ENCODE measurements at places on chromosomes 4 and X.

- H3K27me3 ChIP-seq: peaks cover 47% of the 10 kb centered on the region
- H3K36me3 ChIP-seq: no peaks in the 10 kb centered on the region
- H3K27ac ChIP-seq: no peak overlapping the region
- no peak overlapping the region for H3K4me3 ChIP-seq
- H3K4me1 ChIP-seq: no peaks in the 10 kb centered on the region
Observed at GRCh38 chr4:174207367-174207766, 76.1 kb downstream of the FBXO8 start.

- H3K27me3 ChIP-seq: no peaks in the 10 kb centered on the region
- H3K4me1 ChIP-seq: peaks cover 4% of the 10 kb centered on the region
- no peak for DNase-seq
- no peak overlapping the region for H3K4me3 ChIP-seq
Observed at GRCh38 chr4:52833941-52834525, 28.1 kb upstream of the RASL11B start.

- no peak for DNase-seq
- no peak overlapping the region for H3K27ac ChIP-seq
- no peak overlapping the region for H3K4me3 ChIP-seq
- H3K36me3 ChIP-seq: no peaks in the 10 kb centered on the region
- no peaks in the 10 kb centered on the region for H3K4me1 ChIP-seq
Observed at GRCh38 chrX:37918168-37918567, 70.8 kb upstream of the DYNLT3 start.

GRCh38 chrX:115584696-115585095 is 23.7 kb downstream of the PLS3 start:
- H3K4me1 ChIP-seq: no peaks in the 10 kb centered on the region
- H3K4me3 ChIP-seq: no peak overlapping the region
- peaks cover 58% of the 10 kb centered on the region for H3K27me3 ChIP-seq
- H3K27ac ChIP-seq: no peak overlapping the region

GRCh38 chr4:106195435-106195950 is 120.5 kb downstream of the TBCK start:
- H3K27me3 ChIP-seq: no peaks in the 10 kb centered on the region
- no peaks in the 10 kb centered on the region for H3K4me1 ChIP-seq
- no peak for DNase-seq

- no peak overlapping the region for H3K27ac ChIP-seq
- peaks cover 6% of the 10 kb centered on the region for H3K36me3 ChIP-seq
- DNase-seq: no peak
- no peak overlapping the region for H3K4me3 ChIP-seq
- H3K27me3 ChIP-seq: no peaks in the 10 kb centered on the region
- H3K4me1 ChIP-seq: no peaks in the 10 kb centered on the region
Observed at GRCh38 chr4:102647117-102647516, 113.7 kb downstream of the MANBA start.

DNA sequence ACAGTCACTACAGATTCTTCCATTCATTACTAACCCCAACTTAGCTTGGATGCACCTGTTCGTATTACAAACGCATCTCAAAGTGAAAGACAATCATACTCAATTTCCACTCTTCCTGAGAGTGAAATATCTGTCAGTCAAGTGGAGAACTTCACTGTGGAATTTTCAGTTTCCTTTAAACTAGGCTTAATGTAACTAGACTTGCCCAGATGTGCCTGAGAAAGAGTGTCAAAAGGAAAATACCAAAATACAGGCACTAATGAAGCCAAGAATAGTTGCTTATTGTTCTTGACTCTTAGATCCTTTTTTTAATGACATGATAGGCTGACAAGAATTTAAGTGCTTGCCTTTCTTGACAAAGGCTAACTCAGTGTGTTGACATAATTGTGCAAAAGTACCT is 72.4 kb upstream of the NR3C2 start:
- H3K4me3 ChIP-seq: no peak overlapping the region
- DNase-seq: no peak
- H3K27me3 ChIP-seq: no peaks in the 10 kb centered on the region
- no peaks in the 10 kb centered on the region for H3K36me3 ChIP-seq
- no peaks in the 10 kb centered on the region for H3K4me1 ChIP-seq
- H3K27ac ChIP-seq: no peak overlapping the region

DNA sequence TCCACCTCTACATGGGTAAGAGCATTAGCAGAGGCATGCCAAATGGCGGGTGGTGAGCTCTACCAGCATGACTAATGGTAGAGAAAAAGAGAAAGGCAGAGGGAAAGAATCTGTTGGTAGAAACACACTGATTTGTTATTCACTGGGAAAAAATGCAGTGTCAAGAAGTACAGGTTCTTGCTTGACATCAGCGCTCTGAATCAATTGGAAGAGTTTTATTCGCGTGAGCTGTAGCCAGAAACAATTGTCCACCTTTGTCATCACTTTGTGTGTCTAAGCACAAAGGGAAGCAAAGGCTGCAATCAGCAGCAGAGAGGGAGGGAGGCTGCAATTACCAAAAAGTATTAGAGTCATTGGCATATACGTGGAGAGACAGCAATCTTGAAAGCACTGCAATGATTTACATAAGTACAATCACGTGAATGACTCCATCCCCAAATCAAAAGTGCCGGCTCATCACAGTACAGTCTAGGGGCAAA is 67.7 kb upstream of the HS3ST1 start:
- no peaks in the 10 kb centered on the region for H3K4me1 ChIP-seq
- H3K27me3 ChIP-seq: no peaks in the 10 kb centered on the region
- no peak overlapping the region for H3K4me3 ChIP-seq
- DNase-seq: no peak

DNA sequence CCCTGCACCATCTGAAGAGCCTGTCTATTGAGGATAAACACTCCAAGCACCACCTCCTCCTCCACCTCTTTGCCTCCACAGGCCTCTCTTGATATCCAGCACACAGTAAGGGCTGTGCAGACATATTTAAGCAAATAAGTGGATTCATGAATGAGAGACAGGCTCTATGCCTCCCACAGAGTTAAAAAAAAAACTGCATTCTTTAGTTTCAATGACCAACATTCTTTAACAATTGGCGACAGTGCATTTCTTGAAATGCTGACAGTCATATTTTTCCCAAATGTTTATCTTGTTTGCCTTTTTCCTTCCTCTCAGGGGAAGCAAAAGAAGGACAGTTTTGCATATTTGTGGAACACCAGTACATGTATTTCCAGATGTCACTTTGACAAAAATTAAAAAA is 38.6 kb downstream of the MXRA5 start:
- H3K4me1 ChIP-seq: no peaks in the 10 kb centered on the region
- no peaks in the 10 kb centered on the region for H3K27me3 ChIP-seq
